Heart left ventricle (tissue), 16 donors: ENCODE measurements at places on chromosomes 11 and 22. TPM values are rescaled to one million over a fixed set of nuclear protein-coding genes. Genes with fewer than 3 reads are reported as not detected.

DNA sequence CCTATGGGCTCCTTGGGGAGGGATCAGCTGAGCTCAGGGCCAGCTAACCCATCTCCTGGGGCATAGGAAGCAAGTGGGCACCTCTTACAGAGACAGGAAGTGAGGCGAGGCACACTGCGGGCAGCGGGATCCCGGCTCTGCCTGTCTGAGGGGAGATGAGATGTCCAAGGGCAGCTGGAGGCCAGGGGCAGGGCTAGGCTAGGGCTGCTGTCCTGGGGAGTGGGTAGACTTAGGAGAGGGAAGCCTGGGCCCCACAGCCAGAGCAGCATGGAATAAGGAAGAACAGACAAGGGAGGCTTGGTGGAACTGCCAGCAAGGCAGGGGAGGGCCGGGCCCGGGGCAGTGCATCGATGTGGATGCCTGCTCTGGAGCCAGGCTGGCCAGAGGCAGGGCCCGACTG is 76.3 kb downstream of the MORC2 start:
- H3K4me3 ChIP-seq, result no peak overlapping the region
- H3K27me3 ChIP-seq, result no peaks in the 10 kb centered on the region
- H3K36me3 ChIP-seq, result peaks cover 32% of the 10 kb centered on the region
- no peak for DNase-seq
- no peaks in the 10 kb centered on the region for H3K4me1 ChIP-seq

The DAGLA gene
- total RNA-seq, result 4.8 TPM

The EMID1 gene
- 0.32 TPM for total RNA-seq

The SLC37A4 gene
- total RNA-seq, result 12.3 TPM

- H3K4me3 ChIP-seq, result no peak overlapping the region
- no peaks in the 10 kb centered on the region for H3K27me3 ChIP-seq
- no peaks in the 10 kb centered on the region for H3K36me3 ChIP-seq
- peaks cover 18% of the 10 kb centered on the region for H3K4me1 ChIP-seq
- peak overlapping the region; percentile 63 for H3K27ac ChIP-seq
Measured at GRCh38 chr11:96075532-96075959, 151.6 kb upstream of the MTMR2 start.
